Stimulated activated CD4-positive, alpha-beta T cell treated with anti-CD3 and anti-CD28 coated beads, TNF-alpha, amount 100 ng/mL, for 1 hour (primary cell): ENCODE measurements at places on chromosomes 7 and 10.

GRCh38 chr10:124217906-124218804, 124.8 kb upstream of the CHST15 start:
- no peak for DNase-seq

- no peak for DNase-seq
Observed at GRCh38 chr10:35745617-35746403, 103.7 kb upstream of the FZD8 start.

DNA sequence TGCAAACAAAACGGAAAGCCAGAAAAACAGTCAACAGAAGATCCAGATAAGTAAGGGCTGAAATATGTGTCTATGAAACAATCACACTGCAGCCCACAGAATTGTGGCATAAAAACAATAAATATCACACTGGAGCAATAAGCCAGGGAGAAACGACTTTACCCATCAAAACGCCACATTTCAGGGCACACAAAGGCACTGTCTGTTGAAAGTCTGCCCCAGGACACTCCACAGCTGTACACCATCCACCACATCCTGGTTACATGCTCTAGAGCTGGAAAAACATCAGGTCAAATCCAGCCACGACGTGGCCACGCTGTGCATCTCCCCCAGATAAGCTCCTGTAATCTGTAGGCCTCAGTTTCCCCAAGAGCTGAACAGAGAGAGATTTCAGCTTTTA, 88.7 kb downstream of the COBL start:
- DNase-seq = no peak

DNA sequence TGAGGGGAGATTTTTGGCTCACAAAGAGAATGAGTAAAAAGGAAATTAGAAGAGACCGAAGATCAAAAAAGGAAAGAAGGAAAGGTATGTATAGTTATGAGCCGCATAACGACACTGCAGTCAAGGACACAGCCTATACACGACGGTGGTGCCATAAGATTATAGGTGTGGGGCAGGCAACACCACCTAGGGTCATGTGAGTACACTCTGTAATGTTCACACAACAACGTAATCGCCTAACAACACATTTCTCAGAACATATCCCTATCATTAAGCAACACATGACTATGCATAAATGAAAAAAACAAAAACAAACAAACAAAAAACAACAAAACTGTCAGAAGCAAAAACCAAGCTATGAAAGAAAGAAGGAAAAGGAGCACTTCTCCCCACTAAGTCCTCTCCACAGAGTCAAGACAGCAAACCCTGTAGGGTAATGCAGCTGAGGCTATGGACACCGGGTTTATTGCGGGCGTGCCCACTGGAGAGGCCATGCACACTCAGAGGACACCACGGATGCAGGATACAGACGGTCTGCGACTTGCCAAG, 45.1 kb downstream of the PIP4K2A start:
- no peak for DNase-seq

DNA sequence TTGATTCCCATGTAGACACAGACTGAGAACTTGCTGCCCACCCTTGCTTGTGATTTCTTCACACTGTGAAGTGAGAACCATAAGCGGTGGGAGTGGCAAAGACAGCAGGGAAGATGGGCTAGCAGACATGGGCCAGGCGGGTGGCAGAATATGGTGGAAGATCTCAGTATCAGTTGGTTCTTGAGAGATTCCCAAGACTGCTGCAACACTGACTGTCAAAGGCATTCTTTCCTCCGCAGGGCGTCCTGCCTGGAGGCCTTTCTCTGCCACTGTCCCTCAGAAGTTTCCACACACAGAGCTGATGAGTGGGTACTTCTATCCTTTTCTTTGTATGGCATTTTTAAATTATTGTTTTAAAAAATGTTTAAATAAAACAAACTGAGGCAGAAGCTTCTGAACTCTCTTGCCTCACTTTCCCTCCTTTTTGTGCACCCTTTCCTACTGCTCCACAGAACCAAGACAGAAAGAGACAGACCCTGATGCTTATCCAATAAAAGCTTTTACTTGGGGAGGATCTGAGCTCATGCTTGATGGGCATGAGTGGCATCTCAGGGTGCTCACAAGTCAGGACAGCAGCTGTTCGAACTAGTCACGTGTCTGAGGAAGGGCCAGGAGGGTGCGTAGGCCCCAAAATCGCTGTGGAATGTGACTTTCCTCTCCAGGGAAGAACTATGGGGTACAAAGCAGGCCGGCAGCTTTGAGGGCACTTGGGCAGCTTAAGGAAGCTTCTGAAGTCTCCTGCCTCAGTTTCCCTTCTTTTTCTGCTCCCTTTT, 104.7 kb upstream of the PCGF5 start:
- no peak for DNase-seq

GRCh38 chr10:77576444-77577032, 61.1 kb downstream of the KCNMA1 start:
- DNase-seq = no peak
